Common myeloid progenitor, CD34-positive (primary cell): ENCODE measurements at places on chromosomes 2 and 18.
A peak's percentile ranks its signal among the peaks of the same experiment; 100 is the strongest.

DNA sequence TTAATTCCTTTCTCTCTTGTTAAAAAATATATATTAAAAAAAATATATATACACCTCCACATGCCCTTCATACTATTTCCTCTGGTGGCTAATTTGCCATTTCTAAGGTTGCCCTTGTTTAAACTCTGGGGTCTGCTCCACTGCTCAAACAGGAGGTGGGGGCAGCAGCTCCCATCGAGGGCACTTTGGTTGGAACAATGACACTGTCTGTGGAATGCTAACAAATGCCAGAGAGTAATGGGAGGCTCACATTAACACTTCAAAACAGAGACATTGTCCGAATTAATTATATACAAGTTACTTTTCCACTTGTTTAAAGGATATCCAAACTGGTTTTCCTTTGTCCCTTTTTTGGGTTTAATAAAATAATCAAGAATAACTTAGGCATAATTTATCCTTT lies 58.8 kb upstream of the CD302 start:
- DNase-seq, result no peak

- no peak for DNase-seq
Observed at GRCh38 chr18:44816050-44816449, 135.4 kb downstream of the SETBP1 start.

DNA sequence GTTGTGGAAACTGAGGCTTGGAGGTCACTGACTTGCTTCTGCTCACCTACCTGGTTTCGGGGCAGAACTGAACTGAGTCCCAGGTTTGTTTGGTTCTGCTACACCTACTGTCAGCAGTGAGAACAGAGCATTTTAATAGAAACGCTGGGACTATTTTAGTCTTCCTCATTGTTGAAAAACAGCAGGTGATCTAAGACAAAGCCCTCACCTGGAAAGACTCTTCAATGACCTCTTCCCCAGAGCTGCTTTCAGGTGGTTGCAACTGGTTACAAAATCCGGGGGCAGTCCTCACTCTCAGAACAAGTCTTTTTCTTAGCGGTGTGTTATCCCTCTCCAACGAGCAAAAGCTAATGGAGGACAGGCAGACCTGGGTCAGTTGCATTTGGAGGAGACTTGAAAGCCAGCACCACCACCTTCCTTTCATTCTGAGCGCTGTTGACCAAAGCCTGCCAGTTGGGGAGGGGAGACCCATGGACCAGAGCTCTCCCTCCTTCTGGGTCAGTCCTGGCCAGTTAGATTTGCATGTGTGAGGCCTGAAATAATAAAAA lies 217.0 kb downstream of the NCK2 start:
- DNase-seq, result no peak

- DNase-seq, result no peak
Observed at GRCh38 chr2:64111426-64111825, 32.8 kb downstream of the PELI1 start.

GRCh38 chr2:190526105-190526750 lies 8.3 kb downstream of the NEMP2 start:
- peak; percentile 34 for DNase-seq

GRCh38 chr2:141341444-141341843 lies 789.4 kb downstream of the LRP1B start:
- no peak for DNase-seq

DNA sequence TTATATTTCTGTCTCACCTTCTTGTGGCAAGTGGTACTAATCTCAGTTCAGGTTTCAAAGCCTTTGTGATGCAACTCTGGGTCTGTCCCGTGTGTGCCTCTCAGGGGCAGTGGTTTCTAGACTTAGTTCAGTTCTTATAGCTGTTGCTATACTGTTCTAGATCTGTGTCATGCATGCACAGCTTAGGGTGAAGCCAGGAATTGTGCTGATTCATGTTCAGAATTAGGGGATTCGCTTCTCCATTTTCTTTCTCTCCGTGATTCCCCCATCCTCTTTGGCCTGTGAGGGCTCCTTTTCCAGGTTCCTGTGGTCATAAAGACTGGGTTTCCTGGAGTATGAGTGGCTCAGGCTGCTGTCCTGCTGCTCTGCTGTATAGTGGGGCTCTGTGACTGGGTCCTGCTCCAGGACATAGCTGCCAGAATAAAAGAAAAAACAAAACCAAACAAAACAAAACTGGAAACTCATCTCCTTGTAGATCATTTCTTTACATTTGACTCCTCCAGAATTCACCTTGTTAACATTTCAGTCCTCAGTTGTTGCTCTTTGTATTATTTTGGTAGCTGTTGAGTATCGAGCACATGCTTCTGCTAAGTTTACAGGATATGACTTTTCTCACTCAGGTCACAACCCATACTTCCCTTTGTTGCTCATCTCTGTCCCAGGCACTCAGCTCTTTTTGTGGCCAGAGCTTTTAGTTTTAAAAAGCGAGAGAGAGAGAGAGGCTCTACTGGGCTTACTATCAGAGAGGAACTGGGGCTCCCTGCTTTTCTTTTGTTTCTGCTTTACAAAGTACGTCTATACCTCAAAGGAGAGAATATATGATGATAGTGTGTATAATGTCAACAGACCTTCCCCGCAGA lies 34.2 kb downstream of the CERS6 start:
- DNase-seq, result peak; percentile 62

DNA sequence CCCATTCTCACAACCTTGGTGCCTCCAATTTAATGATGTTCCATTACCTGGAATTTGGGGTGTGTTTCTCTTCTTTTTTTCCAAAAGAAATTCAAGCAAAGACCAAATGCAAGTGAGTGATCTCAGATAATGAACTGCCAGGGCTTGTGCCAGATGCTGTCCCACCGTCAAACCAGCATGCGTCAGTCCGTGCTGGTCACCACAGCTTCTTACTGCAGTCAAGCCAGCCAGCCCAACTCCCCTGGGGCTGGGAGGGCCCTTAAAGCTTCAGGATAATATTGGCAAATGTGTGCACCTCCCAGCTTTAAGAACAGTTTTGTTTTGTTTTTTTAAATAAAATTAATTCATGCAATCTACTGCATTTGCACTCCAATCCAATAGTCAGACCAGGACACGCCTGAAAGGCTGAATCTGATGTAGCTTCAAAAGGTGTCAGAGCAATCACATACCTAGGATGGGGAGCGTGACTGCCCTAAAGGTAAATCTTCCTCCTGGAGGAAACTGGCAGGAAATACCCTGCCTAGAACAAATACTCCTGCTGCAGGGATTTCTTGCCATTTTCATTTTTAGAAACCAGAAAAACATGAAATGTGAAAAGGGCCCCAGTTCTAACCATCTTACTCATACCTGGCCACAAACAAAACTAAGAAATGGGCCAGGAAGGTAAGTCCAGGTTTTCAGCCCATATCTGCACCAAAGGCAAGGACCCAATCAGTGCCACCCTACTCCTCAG lies 26.8 kb upstream of the SP3 start:
- DNase-seq, result no peak

DNA sequence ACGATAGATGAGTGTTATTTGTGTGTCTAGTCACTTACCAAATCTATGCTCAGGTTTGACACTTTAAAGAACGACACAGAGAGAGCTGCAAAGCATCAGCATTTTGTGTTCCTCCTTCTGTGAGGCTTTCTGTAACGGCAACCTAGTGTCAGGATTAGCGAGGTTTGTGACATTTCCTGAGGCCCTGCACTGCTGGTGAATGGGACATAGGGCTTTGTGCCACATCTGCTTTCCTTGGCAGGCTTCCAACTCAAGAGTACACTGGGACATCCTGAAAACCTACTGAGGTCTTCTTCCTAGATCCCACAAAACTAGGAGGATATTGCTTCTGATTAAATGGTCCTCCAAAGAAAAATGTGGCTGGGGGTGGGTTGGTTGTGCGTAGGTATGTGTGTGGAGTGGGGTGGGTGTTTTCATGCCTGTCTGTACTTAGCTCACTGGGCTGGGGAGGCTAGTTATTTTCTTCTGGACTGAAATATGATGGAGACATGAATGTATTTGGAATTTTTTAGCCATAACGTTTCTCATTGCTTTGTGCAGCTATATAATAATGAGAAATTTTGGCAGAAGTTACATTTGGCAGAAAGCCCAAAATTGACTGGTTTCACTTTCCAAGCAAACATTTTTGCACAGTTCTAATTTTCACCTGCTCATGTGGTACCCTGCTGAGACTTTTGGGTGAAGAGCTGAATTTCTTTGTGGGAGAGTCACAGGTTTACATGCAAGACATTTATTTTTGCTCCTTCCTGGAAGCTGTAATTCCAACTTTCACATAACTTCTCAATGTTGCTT lies 308.4 kb downstream of the XIRP2 start:
- DNase-seq, result peak; percentile 93

GRCh38 chr18:76754351-76754750 lies 68.0 kb upstream of the ZNF236 start:
- DNase-seq, result no peak

DNA sequence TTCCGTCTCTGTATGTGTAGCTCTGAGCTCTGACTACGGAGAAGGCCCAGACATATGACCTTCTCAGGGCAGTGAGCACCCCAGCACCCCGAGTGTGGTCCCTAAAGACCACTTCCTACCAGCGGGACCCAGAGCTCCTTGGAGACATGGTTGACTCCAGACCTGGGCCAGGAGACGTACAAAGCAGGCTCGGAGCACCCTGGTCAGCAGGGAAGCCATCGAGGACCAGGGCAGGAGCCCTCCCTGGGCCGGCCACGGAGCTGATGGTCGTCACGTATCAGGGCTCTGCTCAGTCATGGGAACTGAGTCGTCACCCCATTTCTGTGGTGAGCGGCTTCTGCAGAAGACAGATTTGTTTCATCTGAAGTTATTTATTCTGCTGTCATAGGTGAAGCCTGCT lies 12.8 kb upstream of the NEU4 start:
- DNase-seq, result no peak

DNA sequence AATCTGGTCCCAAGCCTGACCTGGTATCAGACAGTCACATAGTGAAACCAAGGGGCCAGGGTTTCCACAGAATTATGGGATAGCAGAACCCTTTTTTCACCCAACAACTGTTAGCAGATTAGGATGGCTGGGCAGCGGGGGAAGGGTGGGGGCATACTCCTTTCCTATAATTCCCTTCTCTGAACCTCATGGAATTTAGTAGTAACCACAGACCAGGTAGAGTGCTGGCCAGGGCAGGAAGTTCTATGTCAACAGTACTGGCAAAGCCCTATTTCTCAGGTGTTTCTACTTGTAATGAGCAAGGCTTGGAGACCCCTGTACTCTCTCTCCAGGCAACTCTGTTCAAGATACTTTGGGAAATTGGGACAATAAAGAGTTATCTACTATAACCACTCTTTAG lies 174.6 kb downstream of the THADA start:
- no peak for DNase-seq

DNA sequence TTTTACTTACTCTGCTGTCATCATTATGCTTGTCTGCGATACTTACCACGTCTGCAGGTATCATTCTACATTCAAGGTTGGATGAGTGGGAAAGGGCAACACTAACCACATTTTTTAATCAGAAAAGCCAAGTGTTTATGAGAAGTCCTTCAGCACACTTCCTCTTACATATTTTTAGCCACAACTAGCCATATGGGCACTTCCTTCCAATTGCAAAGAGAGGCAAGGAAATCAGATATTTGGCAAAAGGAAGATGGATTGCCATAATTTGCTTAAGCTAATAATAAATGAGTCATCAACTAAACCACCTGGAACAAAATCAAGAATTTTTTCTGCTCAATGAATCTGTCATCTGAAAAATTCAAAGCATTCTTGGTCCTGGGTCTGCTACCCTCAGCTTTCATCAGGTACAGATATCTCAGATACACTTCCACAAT lies 16.7 kb upstream of the MRO start:
- DNase-seq, result peak; percentile 56

GRCh38 chr2:602571-603359 lies 74.4 kb downstream of the TMEM18 start:
- no peak for DNase-seq
